ENCODE measurements at places on chromosomes 4 and X.
A peak's percentile ranks its signal among the peaks of the same experiment; 100 is the strongest.

DNA sequence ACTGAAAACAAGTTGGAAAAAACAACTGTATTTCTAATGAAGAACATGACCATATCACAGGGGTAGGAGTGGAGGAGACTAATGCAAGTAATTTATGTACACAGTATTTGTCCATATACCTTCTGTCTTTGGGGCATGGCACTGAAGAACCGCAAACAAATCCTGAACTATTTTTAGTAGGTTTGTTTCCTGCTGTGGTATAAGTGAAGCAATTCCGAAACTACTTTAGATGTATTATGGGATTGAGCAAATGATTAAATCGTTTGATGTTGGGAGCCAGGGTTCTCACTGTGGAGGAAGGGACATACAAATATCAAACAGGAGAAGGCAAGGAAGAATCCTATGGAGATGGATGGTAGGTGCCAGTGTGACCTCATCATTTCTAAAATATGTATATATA, 18.9 kb upstream of the SH3KBP1 start:
- no peak for DNase-seq

GRCh38 chr4:791898-792625, 33.9 kb downstream of the CPLX1 start:
- no peak for DNase-seq

- DNase-seq = no peak
These were observed 495.2 kb downstream of the NLGN4X start for GRCh38 chrX:5733501-5733900.

- DNase-seq = no peak
These were observed 5.8 kb downstream of the HERC3 start for GRCh38 chr4:88597970-88598660.

DNA sequence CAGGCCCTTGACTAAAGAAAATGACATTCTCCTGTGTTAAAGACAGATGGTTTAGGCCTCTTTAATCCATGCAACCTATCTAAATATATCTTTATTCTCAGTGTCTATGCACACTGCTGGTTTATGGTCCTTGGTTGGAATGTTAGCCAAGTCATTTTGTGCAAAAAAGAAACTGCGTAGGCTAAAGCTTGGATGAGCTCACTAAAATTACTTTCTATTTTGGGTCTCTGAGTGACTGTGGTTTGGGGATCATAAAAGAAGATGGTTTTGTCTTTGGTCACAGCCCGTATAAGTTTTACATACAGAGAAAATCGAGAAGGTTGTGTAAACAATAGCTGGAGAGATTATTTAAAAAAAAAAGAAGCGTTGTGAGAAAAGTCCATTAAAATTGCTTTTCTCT, 443.6 kb downstream of the UBE2NL start:
- no peak for DNase-seq

GRCh38 chr4:182449186-182449929, 206.2 kb downstream of the TENM3 start:
- peak; percentile 26 for DNase-seq

DNA sequence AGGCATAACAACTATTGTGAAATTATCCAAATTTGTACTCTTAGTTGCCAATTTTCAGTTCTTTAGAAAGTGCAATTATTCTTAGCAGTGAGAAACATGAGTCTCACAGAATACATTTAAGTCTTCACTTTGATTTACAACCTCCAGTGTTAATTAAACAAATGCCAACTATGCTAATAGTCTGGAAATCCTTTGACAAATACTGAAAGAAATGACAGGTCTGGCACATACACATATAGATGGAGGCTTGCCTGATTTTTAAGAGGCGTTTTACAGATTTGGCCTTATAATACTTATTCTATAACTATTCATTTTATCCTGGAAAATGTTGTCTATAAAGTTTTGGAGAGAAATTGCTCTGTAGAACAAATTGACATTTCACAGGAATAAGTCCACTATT, 320.1 kb downstream of the TRIML1 start:
- no peak for DNase-seq

DNA sequence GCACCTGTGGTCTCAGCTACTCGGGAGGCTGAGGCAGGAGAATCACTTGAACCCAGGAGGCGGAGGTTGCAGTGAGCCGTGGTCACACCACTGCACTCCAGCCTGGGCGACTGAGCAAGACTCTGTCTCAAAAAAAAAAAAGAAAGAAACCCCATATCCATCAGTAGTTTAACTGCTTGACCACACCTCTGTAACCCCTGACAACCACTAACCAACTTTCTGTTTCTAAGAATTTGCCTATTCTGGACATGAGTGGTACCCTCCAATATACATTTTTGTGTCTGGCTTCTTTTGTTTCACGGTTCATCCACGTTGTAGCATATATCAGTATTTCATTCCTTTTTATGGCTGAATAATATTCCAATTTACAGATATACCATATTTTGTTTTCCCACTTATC, 9.1 kb downstream of the PPAT start:
- no peak for DNase-seq

DNA sequence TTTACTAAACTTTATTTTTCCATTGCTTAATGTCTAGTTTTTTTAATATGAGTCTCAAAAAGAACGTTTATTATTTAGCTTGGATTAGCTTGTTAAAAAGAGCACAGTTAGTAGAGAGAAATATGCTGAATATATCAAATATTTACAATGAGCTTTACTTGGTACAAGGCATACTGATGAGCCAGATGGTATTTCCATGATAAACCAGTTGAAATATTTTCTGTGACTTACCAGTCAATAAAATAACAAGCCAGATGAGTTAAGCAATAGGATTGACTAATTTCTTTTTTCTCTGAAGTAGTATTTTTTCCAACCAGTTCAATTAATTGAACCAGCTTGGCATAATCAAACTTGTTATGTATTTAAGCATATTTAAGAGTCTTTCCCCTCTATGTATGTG, 134.1 kb downstream of the KLHL34 start:
- no peak for DNase-seq

GRCh38 chrX:6311540-6311939, 82.9 kb upstream of the NLGN4X start:
- DNase-seq = no peak

GRCh38 chr4:24260133-24260715, 324.1 kb downstream of the DHX15 start:
- DNase-seq = no peak

- no peak for DNase-seq
These were observed 1.9 kb downstream of the CCDC110 start for GRCh38 chr4:185469580-185470154.

GRCh38 chr4:147479786-147480185, 1.1 kb upstream of the EDNRA start:
- DNase-seq = no peak

GRCh38 chr4:61911313-61911756, 711.2 kb downstream of the ADGRL3 start:
- DNase-seq = no peak

GRCh38 chrX:39586359-39586758, 511.4 kb downstream of the BCOR start:
- no peak for DNase-seq

GRCh38 chr4:40196724-40197281, at the start of gene RHOH:
TSS of gene RHOH (plus strand) at chr4:40197031. CDS start at chr4:40243387, 46,356 bp downstream.
- DNase-seq = no peak

DNA sequence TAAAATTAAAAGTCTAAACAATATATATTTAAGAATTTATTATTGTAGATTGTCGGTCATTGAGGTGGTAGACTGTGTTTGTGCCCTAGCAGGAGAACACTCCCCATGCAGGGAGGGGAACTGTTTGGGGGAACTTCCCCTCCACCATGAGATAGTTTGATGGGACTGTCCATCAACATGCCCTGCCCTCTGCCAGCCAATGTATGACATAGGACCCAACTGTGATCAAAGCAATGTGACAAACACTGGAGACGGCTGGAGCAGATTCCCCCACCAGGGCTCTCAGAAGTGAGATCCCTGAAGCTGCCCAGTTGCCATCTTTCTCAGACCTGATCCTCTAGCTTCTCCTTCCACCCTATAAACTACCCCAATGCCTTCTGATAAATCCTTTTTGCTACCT, 44.9 kb downstream of the SH3KBP1 start:
- no peak for DNase-seq

- DNase-seq = no peak
These were observed 1.4 kb downstream of the PAQR3 start for GRCh38 chr4:78937837-78938236.

DNA sequence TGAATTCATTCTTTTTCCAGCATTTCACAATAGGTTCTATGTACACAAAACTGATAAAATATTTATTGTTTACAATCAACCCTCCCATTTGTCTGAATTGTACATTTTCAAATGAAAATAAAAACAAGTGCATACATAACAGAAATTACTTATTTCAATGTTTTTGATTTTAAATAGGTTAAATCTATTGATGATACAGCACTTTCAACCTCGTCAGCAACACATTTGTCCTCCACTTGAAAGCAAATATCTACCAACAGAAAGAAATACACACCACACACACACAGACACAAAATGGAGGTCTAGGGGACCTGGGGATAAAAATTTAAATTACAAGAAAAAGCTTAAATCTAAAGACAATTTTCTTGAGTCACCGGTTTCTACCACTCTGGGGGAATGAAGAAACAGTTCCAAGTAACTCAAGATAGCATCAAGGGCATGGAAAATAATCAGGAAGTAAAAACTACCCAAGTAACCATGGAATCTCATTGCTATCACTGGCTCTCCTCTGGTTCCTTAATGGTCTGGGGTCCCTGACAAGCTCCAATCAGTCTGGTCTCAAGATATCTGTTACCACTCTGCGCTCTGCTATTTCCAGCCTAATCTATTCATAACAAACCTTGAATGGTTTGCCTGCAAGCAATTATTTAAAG, 27.6 kb downstream of the ANKRD17 start:
- no peak for DNase-seq

DNA sequence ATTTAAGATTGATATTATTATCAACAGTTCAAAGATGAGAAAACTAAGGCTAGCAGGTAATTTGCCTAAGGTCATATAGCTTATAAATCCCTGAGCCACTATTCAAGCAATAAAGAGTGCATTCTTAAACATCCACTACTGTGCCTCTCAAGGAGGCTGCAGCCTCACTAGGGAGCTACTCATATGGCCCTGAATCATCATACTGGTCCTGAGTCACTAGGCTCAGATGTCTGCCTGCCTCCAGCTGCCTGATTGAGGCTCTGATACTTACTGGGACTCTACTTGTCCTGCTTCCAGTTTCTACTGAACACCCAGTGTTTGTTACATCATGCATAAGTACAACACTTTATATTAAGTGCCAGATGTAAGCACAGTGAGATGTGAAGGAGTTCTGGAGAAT, 110.7 kb downstream of the AASDH start:
- no peak for DNase-seq

- no peak for DNase-seq
These were observed 1021.2 kb downstream of the PCDH7 start for GRCh38 chr4:31741326-31741725.

GRCh38 chr4:39410415-39410814, 3.7 kb downstream of the KLB start:
- DNase-seq = peak; percentile 27

GRCh38 chr4:155608225-155608885, 58.3 kb upstream of the GUCY1A1 start:
- no peak for DNase-seq

GRCh38 chr4:147103403-147103946, 157.8 kb upstream of the TTC29 start:
- DNase-seq = no peak

DNA sequence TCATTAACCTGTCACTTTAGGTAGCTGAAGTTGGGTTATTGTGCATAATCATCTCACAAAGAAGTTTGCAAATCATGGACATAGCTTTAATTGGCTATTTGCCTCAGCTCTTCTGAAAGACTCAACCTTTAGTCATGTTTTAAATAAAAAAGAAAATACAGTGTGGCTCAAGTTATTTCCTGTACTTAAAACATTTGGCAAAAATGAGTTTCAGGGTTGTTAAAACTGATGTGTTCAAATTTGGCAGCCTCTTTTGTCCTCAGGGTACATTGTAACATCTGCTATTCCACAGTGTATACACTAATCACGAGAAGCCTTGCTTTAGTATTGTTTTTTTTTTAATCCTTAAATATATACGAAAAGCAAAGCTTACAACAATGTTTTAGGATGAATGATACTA, 31.5 kb upstream of the HPGD start:
- DNase-seq = no peak

DNA sequence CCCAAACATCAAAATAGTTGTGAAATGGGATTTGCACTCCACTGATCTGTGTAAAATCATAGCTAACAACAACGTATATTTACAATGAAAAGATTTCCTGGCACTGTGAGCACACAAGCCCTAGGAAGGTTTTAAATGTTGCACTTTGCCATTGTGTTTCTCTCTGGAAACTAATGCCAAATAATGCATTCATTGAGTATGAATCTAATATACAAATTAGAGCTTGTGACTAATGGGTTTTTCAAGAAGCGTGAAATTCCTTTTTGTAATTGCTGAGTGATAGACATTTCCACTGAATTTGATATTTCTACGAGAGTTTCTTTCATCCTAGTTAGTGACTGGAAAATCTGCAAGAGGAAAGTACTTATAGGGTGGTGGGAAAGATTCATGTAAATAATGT, 135.9 kb downstream of the COL25A1 start:
- no peak for DNase-seq

DNA sequence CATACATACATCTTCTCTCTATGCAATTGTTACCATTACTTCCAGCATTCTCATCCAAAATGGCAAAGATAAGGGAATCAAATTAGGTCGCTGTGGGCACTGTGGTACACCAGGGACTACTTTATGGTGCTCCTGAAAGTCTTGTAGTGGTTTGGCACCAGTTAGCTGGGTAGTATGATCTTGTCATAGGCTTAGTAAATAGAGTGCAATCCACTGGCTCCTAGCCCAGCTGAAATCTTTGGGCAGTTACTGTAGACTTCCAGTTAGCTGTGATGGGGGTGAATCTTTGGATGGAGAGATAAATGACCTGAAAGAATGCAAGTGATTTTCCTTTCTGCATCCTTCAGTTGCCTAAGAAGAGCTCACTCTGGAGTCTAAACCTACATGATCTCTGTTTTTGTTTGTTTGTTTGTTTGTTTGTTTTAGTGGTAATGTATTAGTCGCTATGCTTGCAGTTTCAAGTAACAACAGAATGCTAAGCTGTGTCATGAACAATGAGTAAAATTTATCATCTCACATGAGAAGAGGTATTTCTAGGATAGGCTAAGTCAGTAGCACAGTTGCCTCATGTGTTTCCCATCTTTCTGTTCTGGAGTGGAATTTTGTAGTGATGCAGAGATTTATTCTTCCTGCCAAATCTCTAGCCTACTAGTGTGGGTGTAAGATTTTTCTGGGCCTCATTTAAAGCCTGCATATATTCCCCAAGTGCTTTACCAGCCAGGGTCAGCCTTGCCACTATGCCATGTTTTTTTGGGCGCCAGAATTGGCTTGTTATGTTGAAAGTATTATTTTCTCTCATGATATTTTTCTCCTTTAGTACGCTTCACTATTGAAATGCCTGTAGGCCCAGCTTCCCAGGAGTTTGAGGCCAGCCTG, 24.2 kb downstream of the HERC3 start:
- DNase-seq = no peak
